ENCODE measurements at places on chromosomes 13 and 19. TPM values are rescaled to one million over a fixed set of nuclear protein-coding genes. Genes with fewer than 3 reads are reported as not detected.

- 0 out of 2 replicates have a peak, but pooled peaks cover 3% of the 10 kb centered on the region for H3K4me1 ChIP-seq
- H3K27ac ChIP-seq, result no peak overlapping the region
- H3K36me3 ChIP-seq, result peaks cover 82% of the 10 kb centered on the region
- peaks cover 12% of the 10 kb centered on the region for H3K27me3 ChIP-seq
- DNase-seq, result no peak
Measured at GRCh38 chr13:55554741-55555140, 1586.0 kb upstream of the PRR20A start.

GRCh38 chr13:85312071-85312470 is 487.1 kb downstream of the SLITRK6 start:
- H3K27ac ChIP-seq, result no peak overlapping the region
- H3K4me3 ChIP-seq, result no peak overlapping the region
- H3K36me3 ChIP-seq, result no peaks in the 10 kb centered on the region
- H3K4me1 ChIP-seq, result no peaks in the 10 kb centered on the region
- H3K27me3 ChIP-seq, result no peaks in the 10 kb centered on the region
- DNase-seq, result no peak

DNA sequence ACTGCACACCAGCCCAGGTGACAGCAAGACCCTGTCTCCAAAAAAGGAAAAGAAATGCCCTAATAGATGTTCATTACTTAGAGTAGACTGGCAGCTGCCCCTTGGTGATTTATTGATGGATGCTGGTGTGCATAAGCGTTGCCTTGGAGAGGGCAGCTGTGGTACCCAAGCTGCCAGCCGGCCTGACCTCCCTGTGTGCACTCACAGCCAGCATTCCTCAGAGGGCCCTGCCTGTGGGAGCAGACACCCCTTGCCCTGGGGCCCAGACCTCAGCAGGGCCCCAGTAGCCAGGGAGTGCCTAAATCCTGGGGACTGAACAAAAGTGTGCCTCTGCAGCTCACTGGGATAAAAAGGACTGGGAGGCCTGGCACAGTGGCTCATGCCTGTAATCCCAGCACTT is 7.8 kb upstream of the ACTN4 start:
- no peaks in the 10 kb centered on the region for H3K27me3 ChIP-seq
- H3K4me1 ChIP-seq, result peaks cover 27% of the 10 kb centered on the region
- no peak overlapping the region for H3K27ac ChIP-seq
- H3K4me3 ChIP-seq, result no peak overlapping the region
- peaks cover 12% of the 10 kb centered on the region for H3K36me3 ChIP-seq

Gene ZSCAN1
- total RNA-seq, result 0.78 TPM

Gene MISP
- 0.70 TPM for total RNA-seq

Gene IRGC
- total RNA-seq, result not detected

Data from WTC11 (cell line).